BJ (cell line): ENCODE measurements at places on chromosomes 2 and 18. TPM values are rescaled to one million over a fixed set of nuclear protein-coding genes. Genes with fewer than 3 reads are reported as not detected.

Gene DSG3
- not detected in 2 replicates for polyA plus RNA-seq

Gene CNTNAP5
- not detected in 2 replicates for polyA plus RNA-seq

- peak; percentile 74 for DNase-seq
Observed at GRCh38 chr2:238939074-238939473, 91.2 kb downstream of the TWIST2 start.

GRCh38 chr2:18214936-18215335, 336.5 kb downstream of the KCNS3 start:
- no peak for DNase-seq

Gene EPB41L3
- polyA plus RNA-seq: 4.6 and 6.5 TPM in 2 replicates

Gene PLCL1
- polyA plus RNA-seq: 0.09 and 0.21 TPM in 2 replicates

GRCh38 chr2:161131804-161132203, 28.4 kb upstream of the TANK start:
- no peak for DNase-seq
